ENCODE measurements at places on chromosomes 4 and X.

GRCh38 chrX:78922754-78923153, 22.4 kb upstream of the P2RY10 start:
- no peak for DNase-seq

DNA sequence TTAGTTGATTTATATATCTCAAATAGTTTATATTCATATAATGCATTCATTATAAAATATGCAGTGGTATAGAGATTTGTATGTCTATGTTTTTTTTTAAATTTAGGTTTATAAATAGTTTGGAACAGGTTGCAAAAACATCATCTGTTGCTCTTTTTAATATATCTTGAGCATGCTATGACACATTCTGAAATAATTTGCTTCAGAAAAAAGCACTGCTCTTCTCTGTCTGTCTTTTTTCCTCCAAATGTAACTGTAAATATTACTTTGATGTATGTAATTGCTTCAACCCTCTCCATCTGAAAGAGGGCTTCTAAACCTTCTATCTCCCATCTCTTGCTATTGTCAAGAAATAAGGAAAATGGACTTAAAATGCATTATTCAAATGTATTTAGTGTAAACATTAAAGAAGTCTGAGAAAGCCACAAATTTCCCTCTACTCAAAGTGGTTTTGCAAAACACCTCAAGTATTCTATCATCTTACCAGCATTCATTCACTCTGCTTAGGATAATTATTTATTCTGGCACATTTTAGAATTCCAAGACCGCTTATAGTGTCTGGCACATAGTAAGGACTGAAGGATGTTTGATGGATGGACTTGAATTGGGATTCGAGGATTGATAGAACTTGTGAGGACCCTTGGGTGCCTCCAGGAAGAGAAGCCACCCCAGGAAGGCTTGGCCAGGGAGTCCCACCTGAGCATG, 87.8 kb downstream of the CLNK start:
- DNase-seq, result no peak

DNA sequence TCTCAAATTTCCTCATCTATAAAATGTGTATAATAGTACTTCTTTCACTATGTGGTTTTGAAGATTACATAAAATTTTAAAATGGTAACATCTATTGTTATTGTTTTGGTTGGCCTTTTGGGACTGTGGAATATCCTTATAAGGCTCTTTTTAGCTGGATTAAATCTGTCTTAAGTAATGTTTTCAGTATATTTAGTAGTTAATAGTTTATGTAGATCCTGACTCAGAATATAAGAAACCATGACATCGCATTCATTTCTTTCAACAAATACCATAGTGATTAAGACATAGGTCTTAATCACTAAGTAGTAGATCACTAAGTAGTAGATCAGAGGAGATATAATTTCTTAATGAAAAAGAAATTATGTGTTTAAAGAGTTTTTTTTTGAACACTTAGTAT, 48.5 kb downstream of the MRPL1 start:
- DNase-seq, result no peak

- DNase-seq, result no peak
These were observed 106.4 kb downstream of the RTL5 start for GRCh38 chrX:72025236-72025770.

- no peak for DNase-seq
These were observed 616.7 kb upstream of the PCDH7 start for GRCh38 chr4:30103455-30103854.

GRCh38 chr4:120728892-120729675, 193.4 kb downstream of the PRDM5 start:
- no peak for DNase-seq

GRCh38 chr4:148686449-148686848, 244.2 kb upstream of the NR3C2 start:
- DNase-seq, result no peak

- no peak for DNase-seq
These were observed 18.4 kb upstream of the P2RY8 start for GRCh38 chrX:1555370-1555769.

GRCh38 chr4:44016570-44017421, 431.8 kb downstream of the KCTD8 start:
- no peak for DNase-seq

DNA sequence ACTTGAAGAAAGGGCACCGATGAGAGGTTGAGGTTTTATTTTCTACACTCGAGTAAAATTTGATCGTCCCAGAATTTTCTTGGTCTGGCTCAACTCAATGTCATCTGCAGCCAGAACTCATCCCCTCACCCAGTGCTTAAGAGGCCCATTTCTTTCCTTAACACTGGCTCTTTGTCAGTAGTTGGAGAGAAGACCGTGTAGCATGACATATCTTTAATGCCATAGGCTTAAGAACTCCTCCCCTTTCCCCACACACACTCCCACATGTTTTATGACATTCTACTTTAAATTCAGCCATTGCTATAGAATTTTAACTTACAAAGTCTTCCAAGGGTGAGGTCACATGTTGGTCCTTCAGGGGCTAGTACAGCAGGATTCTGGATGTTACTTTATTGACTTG, 44.2 kb upstream of the ZNF827 start:
- no peak for DNase-seq

DNA sequence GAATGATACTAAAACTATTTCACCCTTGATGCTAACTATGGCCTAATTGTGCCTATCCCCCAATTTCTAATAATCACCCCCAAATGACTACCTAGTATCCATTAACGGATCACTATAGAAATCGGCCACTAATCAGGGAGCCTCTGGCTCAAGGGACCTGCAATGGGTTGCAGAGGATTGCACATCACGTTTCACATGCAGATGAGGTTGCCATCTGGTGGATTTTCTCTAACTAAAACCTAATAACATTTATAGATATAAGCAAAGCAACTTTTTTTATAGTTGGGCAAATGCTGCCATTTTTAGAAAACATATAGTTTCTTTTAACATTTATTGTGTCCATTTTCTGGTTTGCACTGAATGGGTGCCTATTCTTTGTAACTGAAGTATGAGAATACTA, 28.3 kb upstream of the ALG13 start:
- DNase-seq, result no peak

DNA sequence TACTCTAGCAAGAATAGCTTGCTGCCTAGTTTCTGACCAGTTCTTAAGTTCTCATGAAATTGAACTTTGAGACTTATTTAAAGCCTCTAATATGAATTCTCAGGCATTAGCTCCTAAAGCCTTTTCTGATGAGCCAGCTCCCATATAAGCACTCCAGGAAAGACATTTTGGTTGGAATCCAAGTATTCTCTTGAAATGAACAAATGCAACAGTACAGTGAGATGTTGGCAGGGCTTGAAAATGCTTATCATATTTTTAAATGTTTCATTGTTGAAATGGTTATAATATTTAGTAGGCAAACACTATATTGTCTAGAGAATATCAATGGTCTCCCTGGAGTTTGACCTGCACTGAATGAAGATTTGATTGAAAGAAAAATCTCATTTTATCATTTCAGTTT, 240.3 kb downstream of the ANK2 start:
- no peak for DNase-seq

DNA sequence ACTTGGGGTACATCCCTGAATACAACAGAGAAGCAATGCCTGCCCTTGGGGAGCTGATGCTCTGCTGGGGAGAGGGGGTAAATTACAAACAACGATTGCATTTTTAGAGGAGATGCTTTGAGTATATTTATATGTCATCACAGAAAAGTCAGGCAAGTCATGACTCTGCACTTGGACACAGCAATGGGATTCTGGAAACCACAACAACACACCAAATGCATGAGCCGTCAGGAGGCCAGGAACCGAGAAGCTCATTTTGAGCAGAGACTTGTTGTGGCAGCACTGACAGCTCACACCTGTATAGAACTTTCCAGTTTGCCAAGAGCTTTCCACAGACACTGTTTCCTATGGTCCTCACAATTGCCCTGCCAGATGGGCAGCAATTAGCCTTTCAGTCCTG, 113.2 kb upstream of the RBPJ start:
- no peak for DNase-seq

DNA sequence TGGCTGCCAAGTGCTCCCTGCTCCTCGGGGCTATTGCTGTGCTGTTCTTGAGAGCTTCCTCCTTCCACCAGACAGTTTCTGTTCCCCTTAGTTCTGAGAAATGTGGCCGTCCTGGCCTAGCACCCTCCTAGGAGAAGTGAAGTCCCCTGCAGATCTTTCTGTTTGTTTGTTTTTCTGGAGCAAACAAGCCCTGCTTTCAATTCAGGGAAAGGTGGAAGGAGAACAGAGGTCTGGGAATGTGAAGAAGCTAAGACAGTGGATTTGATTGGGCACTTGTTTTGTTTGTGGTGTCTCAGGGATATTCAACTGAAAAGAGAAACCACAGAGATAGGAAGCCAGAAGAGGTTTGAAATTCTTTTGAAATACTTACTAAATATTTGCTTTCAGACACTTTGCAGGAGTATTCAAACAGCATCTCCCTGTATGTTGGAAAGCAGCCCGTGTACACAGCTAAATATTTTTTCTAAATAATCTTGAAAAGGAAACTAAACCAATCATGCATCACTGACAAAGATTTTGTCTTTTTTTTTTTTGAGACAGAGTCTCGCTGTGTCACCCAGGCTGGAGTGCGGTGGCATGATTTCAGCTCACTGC, 36.5 kb upstream of the PPM1K start:
- DNase-seq, result no peak

DNA sequence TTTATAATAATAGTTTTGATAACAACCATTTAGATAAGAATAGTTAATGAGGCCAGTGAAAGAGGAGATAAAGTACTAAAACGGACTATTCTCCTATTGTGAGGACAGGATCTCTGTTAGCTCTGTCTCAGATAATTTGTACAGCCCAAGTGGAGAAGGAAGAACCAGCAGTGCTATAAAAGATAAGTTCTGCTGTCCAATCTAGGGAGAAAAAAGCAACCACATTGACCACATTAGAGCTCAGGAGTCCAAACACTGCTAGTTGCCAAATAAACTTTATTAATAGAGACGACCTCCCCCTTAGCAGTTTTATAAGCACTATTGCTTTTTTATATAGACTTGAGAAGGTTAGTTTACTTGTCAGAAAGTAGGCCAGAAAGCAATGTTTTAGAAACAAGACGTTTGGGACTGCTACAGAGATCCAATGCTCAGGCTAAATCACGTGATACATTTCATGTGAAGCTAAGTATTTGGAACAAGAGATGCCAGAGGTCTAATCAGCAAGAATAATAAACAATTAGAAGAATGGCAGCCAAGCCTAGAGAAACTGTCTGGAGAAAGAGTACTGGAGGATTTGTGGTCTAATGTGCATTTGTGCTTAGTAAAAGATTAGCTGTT, 15.9 kb downstream of the IL15 start:
- DNase-seq, result no peak

DNA sequence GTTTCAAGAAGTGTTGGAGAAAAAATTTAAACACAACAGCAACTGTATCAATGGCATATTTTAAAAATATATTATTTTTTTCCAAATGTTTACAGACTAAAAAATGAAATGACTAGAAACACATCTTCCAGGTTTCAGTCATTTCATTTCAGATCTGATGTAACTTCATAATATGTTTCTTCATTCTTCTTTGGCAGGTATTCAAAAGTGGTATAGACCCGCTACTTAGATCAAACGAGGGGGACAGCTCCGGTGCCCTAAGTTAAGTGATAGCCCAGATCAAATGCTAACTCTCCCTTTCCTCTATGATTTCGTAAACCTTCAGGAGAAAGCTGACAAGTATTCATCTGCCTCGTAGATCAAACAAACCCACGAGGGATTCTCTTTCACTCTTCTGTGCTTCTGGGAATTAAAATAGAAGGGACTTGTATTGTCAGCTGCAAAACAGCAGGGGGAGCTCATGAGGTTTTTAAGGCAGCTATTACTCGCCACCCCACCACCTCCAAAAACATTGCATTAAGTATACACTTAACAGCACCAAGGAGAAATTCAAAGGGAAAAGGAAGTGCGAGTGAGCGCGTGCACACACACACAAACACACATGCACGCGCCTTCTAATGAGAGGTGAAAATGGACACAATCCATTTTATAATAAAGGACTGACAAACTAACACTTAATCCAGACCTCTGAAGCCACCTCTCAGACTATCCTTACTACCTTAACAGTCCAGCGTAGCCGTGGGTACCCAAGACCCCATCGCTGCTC, 21.4 kb downstream of the HELT start:
- no peak for DNase-seq

GRCh38 chr4:56671860-56672259, 9.2 kb downstream of the HOPX start:
- DNase-seq, result no peak

- DNase-seq, result no peak
These were observed 13.5 kb downstream of the DCHS2 start for GRCh38 chr4:154478128-154478527.

DNA sequence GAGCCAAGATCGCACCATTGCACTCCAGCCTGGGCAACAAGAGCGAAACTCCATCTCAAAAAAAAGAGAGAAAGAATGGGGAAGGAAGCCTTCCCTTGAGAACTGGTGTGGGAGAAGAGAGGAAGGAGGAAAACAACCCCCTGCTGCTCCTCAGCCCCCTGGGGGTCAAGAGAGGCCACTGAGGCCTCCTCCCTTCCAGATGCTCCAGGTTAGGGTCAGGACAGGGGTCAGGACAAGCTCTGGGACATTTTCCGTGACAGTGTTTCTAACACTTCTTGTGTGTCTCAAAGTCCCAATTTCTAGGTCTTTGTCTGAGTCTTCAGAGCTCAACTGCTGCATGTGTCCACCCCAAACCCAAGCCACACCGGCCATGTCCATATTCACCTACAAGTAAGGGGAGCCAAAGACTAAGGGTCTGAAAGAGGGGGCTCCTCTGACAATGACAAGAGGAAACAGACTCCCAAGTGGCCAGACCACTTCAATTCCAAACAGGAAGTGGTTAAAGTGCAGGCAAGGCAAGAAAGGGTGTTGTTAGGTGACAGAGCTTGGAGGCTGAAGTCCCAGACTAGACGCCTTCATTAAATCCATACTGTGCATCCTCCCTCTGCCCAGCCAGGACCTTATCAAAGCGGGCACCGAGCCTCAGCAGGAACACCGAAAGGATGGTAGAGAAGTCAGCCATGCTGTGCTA, 8.3 kb downstream of the L1CAM start:
- no peak for DNase-seq

- DNase-seq, result no peak
These were observed 2547.7 kb downstream of the ARAP2 start for GRCh38 chr4:33696586-33696985.

GRCh38 chr4:84433633-84434222, 65.4 kb downstream of the NKX6-1 start:
- DNase-seq, result no peak

DNA sequence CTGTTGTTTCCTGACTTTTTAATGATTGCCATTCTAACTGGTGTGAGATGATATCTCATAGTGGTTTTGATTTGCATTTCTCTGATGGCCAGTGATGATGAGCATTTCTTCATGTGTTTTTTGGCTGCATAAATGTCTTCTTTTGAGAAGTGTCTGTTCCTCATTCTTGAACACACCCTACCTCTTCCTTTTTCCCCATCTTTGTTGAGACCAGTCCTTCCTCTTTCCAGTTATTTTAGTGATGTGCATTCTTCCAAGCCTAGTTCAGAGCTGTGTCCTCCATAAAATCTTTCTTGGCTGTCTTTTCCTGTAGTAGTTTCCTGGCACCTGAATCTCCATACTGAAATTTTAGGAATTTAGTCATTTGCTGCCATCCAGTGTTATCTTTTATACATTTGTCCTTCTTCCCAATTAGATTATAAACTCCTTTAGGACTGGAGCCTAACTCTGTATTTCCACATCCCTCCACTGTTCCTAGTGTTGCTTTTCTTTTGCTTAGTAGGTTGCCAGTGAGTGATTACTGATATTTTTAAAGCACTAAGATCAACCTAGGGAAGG, 11.4 kb downstream of the FHIP1A start:
- DNase-seq, result no peak

- no peak for DNase-seq
These were observed 226.5 kb downstream of the FBXW7 start for GRCh38 chr4:152309418-152309817.

- DNase-seq, result no peak
These were observed 18.4 kb downstream of the SMARCA5 start for GRCh38 chr4:143531788-143532491.
